Karpas-422 (cell line): ENCODE measurements at places on chromosomes 11 and 22.
A peak's percentile ranks its signal among the peaks of the same experiment; 100 is the strongest.

GRCh38 chr11:65419772-65420481, 2.7 kb upstream of the NEAT1 start:
- H3K36me3 ChIP-seq, result no peaks in the 10 kb centered on the region
- peak overlapping the region; percentile 63 for H3K4me3 ChIP-seq
- peaks cover 90% of the 10 kb centered on the region for H3K4me1 ChIP-seq

- H3K36me3 ChIP-seq, result no peaks in the 10 kb centered on the region
- DNase-seq, result no peak
- H3K4me3 ChIP-seq, result no peak overlapping the region
- H3K27ac ChIP-seq, result no peak overlapping the region
- H3K4me1 ChIP-seq, result no peaks in the 10 kb centered on the region
Observed at GRCh38 chr22:46025973-46026898, 49.3 kb upstream of the WNT7B start.

DNA sequence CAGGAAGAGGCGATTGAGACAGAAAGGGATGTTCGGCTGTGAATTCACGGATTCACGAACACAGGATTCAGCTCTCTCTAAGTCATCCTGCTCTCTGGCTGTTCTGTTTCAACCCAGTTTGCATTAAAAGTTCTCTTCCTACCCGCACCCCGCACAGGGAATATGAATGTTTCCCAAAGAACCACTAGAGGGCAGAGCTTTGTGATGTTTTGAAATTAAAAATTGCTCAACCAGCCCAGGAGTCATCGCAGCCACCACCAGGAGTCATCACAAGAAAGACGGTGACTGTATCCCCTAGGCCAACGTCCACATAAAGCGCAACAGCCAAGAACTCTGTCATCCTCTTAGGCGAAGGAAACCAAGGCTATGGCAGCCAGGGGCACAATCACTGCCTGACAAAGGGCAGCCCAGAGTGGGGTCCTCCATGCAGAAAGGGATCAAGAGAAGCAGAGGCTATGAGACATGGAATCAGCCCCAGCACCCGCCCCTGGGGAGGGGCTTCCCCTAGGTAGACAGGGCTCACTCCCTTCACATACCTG, 122.4 kb downstream of the WT1 start:
- H3K27me3 ChIP-seq, result no peaks in the 10 kb centered on the region
- H3K4me1 ChIP-seq, result no peaks in the 10 kb centered on the region; the same call in 1 of the 2 replicates
- H3K36me3 ChIP-seq, result no peaks in the 10 kb centered on the region
- DNase-seq, result peak; percentile 77
- H3K27ac ChIP-seq, result no peak overlapping the region
- H3K4me3 ChIP-seq, result no peak overlapping the region

DNA sequence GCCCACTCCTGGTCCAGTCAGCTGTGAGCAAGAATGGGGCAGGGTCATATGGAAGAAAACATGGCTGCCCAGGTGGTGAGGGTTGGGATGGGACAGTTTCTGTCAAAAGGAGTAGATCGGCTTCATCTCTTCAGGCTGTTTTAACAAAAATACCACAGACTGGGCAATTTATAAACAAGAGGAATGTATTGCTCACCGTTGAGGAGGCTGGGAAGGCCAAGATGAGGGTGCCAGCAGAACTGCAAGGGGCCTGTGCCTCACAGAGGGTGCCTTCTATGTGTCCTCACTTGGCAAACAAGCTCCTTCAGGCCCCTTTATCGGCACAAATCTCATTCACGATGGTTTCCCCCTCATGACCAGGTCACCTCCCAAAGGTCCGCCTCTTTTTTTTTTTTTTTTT, 18.1 kb upstream of the RELT start:
- H3K36me3 ChIP-seq, result no peaks in the 10 kb centered on the region
- H3K4me1 ChIP-seq, result no peaks in the 10 kb centered on the region
- H3K27me3 ChIP-seq, result no peaks in the 10 kb centered on the region

- DNase-seq, result no peak
- H3K27me3 ChIP-seq, result no peaks in the 10 kb centered on the region
- no peak overlapping the region for H3K4me3 ChIP-seq
- H3K27ac ChIP-seq, result no peak overlapping the region
- no peaks in the 10 kb centered on the region for H3K36me3 ChIP-seq
Observed at GRCh38 chr11:11016068-11016467, 158.2 kb upstream of the ZBED5 start.

GRCh38 chr22:38228873-38229740, 27.3 kb downstream of the MAFF start:
- no peaks in the 10 kb centered on the region for H3K36me3 ChIP-seq
- no peaks in the 10 kb centered on the region for H3K27me3 ChIP-seq
- H3K4me1 ChIP-seq, result no peaks in the 10 kb centered on the region
- H3K27ac ChIP-seq, result no peak overlapping the region

DNA sequence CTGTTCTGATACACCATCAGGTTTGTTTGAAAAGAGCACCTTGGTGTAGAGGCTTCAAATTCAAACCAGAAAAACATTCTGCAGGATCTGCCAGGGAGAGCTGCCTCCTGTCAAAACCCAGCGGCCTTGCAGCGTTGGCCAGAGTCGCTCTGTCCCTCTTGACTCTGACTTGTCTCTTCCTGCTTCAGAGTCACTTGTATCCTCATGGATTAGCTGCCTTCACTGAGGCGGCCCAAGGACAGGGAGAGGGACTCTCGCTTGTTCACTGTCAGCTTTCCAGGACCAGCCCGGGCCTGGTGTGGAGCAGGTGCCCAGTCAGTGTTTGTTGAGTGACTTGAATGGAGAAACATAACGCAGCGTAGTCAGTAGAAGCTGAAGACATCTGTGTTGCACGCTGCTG, 18.0 kb downstream of the TBC1D22A start:
- no peak overlapping the region for H3K27ac ChIP-seq
- peaks cover 38% of the 10 kb centered on the region for H3K4me1 ChIP-seq
- no peaks in the 10 kb centered on the region for H3K27me3 ChIP-seq
- peaks cover 28% of the 10 kb centered on the region for H3K36me3 ChIP-seq

DNA sequence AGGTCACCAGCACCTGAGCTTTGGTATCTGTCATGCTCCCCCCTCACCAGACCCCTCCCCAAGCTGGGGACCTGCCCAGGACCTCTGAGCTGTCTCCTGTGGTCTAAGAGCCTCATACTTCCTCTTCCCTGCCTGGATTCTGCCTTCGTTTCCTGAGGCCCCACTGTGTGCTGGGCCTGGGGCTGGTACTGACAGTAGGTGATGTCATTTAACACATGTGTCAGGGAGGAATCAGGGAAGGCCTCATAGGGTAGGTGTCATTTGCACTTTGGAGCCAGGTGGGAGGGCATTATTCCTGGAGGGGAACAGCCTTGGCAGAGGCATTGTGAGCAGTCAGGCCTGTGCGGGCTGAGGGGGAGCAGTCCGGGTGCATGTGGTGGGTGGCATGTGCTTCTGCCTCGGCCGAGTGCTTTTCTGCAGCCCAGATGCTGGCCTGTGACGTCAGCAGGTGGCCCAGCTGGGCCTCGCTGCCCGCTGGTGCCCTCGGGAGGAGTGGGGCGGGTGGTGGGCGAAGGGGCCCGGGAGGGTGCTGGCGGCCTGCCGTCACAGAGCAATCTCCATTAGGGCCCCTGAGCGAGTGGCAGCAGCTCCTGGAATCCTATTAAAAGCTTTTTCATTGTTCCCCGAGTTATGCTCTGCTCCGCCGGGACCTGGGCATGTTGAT, 9.1 kb downstream of the FLRT1 start:
- no peaks in the 10 kb centered on the region for H3K4me1 ChIP-seq
- DNase-seq, result no peak
- H3K27me3 ChIP-seq, result no peaks in the 10 kb centered on the region

GRCh38 chr11:7534042-7534378, 20.2 kb downstream of the PPFIBP2 start:
- H3K4me3 ChIP-seq, result peak overlapping the region; percentile 34
- peaks cover 23% of the 10 kb centered on the region for H3K4me1 ChIP-seq
- H3K36me3 ChIP-seq, result no peaks in the 10 kb centered on the region
- no peak for DNase-seq

DNA sequence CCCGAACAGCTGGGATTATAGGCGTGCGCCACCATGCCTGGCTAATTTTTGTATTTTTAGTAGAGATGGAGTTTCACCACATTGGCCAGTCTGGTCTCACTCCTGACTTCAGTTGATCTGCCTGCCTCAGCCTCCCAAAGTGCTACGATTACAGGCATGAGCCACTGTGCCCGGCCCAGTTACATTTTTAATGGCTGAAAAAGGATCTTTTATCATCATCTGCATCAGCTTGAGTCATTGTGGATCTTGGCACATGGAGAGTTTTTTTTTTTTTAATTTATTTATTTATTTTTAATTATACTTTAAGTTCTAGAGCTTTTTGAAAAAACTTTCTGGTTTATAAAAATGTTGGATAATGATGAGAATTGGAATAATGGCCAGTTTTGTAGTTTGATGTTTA, 8.6 kb downstream of the IGHMBP2 start:
- no peak overlapping the region for H3K27ac ChIP-seq
- DNase-seq, result no peak
- no peaks in the 10 kb centered on the region for H3K4me1 ChIP-seq
- no peaks in the 10 kb centered on the region for H3K27me3 ChIP-seq

GRCh38 chr22:38937541-38937940, 19.9 kb upstream of the APOBEC3A start:
- no peaks in the 10 kb centered on the region for H3K27me3 ChIP-seq
- H3K36me3 ChIP-seq, result no peaks in the 10 kb centered on the region
- H3K27ac ChIP-seq, result no peak overlapping the region
- peaks cover 3% of the 10 kb centered on the region; the same call in 1 of the 2 replicates for H3K4me1 ChIP-seq

- DNase-seq, result no peak
- no peak overlapping the region for H3K27ac ChIP-seq
- no peaks in the 10 kb centered on the region for H3K27me3 ChIP-seq
- H3K4me3 ChIP-seq, result no peak overlapping the region
Observed at GRCh38 chr22:26238596-26238995, 69.3 kb downstream of the SEZ6L start.

DNA sequence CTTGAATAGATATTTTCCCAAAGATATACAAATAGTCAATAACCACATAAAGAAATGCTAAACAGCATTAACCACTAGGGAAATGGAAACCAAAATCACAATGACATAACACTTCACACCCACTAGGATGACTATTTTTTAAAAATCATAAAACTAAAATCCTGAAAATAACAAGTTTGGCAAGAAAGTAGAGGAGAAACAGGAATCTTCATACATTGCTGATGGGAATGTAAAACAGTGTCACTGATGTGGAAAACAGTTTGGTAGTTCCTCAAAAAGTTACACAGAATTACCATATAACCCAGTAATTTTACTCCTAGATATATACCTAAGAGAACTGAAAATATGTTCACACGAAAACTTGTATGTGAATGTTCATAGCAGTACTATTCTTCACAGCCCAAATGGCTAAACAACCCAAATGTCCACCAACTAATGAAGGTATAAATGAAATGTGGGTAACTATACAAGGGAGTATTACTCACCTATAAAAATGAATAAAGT, 12.5 kb downstream of the PICALM start:
- no peak for DNase-seq
- H3K36me3 ChIP-seq, result peaks cover 10% of the 10 kb centered on the region; the same call in 1 of the 2 replicates
- H3K4me1 ChIP-seq, result peaks cover 37% of the 10 kb centered on the region
- no peak overlapping the region for H3K27ac ChIP-seq

DNA sequence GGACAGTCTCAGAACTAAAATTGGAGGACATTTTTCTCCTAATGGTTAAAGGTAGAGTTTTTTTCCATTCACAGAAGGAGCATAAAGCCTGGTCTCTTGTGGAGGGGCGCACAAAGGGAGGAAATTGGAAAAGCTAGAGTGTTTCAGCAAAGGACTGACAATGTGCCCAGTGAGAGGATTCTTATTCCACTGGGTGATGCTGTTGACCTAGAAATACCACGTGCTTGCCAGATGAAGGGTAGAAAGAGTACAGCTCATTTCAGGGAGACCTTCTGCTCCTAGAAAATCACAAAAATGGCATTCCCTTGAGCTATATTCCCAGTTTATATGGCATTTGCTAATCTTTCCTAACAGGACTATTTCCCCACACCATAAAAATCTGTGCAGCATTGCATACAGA, 21.1 kb downstream of the MS4A6E start:
- peak; percentile 68 for DNase-seq
- no peak overlapping the region for H3K4me3 ChIP-seq
- no peaks in the 10 kb centered on the region for H3K27me3 ChIP-seq
- no peaks in the 10 kb centered on the region for H3K36me3 ChIP-seq

DNA sequence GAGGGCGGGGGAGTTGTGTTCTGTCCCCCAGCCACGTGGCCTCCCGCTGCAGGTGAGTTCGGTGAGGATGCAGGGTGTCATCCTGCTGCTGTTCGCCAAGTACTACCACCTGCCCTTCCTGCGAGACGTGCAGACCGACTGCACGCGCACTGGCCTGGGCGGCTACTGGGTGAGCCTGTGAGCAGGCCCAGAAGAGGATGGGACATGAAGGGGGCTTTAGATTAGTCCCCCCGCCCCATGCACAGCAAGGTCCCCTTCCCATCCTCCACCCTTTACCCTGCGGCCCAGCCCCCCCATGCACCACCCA, 4.1 kb downstream of the INPP5J start:
- no peaks in the 10 kb centered on the region for H3K27me3 ChIP-seq
- H3K36me3 ChIP-seq, result no peaks in the 10 kb centered on the region
- no peak for DNase-seq
- H3K4me3 ChIP-seq, result peak overlapping the region; percentile 64; the same call in 1 of the 2 replicates
- H3K4me1 ChIP-seq, result peaks cover 40% of the 10 kb centered on the region

GRCh38 chr11:35905646-35906276, 38.1 kb upstream of the LDLRAD3 start:
- DNase-seq, result no peak
- H3K27ac ChIP-seq, result no peak overlapping the region
- H3K4me1 ChIP-seq, result no peaks in the 10 kb centered on the region
- 0 out of 2 replicates have a peak, but pooled peaks cover 2% of the 10 kb centered on the region for H3K27me3 ChIP-seq
- no peak overlapping the region for H3K4me3 ChIP-seq

- peaks cover 44% of the 10 kb centered on the region for H3K4me1 ChIP-seq
- peaks cover 52% of the 10 kb centered on the region for H3K36me3 ChIP-seq
- peak within 1 kb of the TSS; percentile 78 for H3K27ac ChIP-seq
- no peak for DNase-seq
- no peaks in the 10 kb centered on the region for H3K27me3 ChIP-seq
- H3K4me3 ChIP-seq, result peak within 1 kb of the TSS; percentile 77
Observed at GRCh38 chr22:30968015-30968923, at the start of gene MORC2. Gene MORC2, minus strand, starts transcription at chr22:30968774. Its CDS starts 885 bp downstream, at chr22:30967889.

- no peaks in the 10 kb centered on the region for H3K27me3 ChIP-seq
- H3K36me3 ChIP-seq, result no peaks in the 10 kb centered on the region
Observed at GRCh38 chr11:2413742-2414579, 13.4 kb downstream of the TSSC4 start.

DNA sequence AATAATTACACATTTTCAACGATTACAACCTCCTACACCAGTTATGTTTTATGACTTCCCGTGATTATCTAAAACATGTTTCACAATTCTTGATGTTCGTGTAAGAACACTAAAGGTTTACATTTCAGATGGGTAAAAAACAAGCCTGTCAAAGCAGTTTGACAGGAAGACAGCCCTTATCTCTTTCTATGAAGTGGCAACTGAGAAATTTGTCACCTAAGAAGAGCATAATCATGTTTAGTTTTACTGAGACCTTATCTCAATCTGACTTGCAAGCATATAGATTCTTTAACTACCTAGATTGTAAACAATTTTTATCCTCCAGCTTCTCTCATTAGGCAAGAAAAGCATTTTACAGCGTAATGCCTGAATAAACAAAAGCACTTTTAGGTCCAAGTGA, 218.4 kb upstream of the ZBED5 start:
- H3K36me3 ChIP-seq, result no peaks in the 10 kb centered on the region
- H3K4me3 ChIP-seq, result no peak overlapping the region
- H3K27me3 ChIP-seq, result no peaks in the 10 kb centered on the region
- H3K4me1 ChIP-seq, result no peaks in the 10 kb centered on the region
- peak; percentile 9 for DNase-seq
